ENCODE measurements at places on chromosomes 7 and 10.

DNA sequence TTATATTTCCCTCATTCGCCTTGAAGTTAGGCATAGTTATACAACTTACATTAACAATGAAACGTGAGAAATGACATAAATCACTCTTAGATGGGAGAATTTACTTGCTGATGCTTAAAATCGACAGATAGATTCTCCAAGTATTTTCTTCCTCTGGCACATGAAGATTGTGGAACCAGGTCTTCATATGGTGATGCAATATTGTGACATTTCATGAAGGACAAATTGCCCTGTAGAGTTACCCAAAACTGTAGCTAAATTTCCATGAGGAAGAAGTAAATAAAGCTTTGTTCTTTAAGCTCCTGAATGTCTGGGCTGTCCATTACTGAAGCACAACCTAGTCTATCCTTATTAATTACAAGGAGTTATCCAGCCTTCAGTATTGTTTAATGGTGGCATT, 353.1 kb downstream of the THSD7A start:
- DNase-seq: no peak

DNA sequence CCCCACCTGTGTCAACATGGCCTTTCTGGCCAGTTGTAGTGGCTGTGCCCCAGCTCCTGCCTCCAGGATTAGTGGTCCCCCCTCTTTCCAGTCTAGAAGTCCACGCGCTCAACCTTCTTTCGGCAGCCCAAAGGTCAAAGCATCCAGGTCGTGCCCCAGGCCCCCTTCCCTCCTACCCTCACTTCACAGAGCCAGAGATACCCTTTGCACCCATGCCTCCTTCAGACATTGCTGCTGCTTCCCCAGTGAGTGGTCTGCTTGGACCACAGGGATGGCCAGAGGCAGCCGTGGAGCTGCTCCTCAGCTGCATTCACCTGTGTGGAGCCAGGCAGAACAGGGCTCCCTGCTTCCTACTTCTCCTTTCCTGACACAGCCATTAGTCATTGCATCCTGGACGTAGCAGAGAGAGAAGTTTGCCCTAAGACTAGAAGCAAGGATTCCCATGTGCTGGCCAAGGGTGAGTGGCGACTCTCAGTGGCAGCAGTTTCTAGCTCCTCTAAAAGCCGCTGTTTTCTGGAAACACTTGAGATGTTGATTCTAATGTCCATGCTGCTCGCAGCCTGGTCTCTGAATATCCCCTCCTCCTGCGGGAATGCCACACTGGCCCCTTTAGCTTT, 243.1 kb upstream of the SHH start:
- no peak for DNase-seq

GRCh38 chr7:79337717-79338116, 115.8 kb downstream of the MAGI2 start:
- no peak for DNase-seq

- DNase-seq: no peak
Measured at GRCh38 chr7:69282946-69283345, 315.3 kb upstream of the AUTS2 start.

DNA sequence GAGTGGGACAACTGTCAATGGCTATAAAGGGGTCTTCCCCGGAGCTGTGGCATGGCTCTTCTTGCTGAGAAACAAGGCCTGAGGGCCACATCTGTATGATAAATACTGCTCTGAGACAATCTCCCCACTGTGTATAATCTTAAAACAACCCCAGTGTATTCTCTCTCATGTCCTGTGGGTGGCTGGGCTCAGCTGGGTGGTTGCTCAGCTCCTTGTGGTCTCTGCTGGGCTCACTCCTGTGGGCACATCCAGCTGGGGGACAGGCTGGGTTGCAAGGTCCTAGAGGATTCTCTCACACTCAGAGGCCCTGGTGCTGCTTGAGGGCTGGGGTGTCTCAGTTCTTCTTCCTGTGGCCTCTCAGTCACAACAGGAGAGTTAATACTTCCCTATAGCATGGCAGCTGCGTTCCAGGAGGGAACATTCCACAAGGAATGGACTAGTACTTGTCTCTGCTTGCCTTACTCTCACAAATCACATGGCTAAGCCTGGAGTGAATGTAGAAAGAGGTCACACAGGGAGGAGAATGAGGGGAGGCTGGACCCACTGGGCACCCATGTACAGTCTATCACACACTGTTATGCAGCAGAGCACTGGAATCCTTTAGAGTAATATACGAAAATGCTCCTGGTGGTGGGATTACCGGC, 4.5 kb upstream of the EEPD1 start:
- no peak for DNase-seq

GRCh38 chr7:71364551-71364950, 232.6 kb downstream of the GALNT17 start:
- DNase-seq: no peak

- DNase-seq: no peak
Measured at GRCh38 chr7:129649128-129649690, 37.7 kb downstream of the NRF1 start.

DNA sequence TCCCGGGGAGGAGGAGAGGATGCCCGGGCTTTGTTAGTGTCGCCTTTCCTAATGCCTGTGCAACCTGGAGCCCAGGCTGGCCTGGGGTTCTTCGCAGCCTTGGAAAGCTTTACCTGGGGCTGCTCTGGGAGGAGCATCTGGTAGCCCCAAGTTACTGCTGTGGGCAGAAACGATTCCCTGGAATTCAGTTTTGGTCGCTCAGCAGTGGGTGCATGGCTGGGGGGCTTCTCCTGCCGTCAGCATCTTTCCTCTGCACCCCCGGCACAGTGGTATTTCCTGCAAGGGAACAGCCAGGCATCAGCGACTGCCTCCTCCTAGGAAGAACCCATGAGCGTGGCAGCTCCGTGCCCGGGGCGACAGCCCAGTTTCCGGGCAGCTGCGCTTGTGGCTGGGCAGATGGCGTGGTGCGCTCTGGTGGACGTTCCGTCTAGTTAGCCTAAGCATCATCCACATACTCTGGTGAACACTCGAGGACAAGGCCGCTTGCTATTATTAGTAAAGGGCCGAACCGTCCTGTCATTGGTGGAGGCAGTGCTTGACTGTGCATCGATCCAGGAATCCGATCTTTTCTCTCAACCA, 107.0 kb upstream of the BTBD16 start:
- no peak for DNase-seq

DNA sequence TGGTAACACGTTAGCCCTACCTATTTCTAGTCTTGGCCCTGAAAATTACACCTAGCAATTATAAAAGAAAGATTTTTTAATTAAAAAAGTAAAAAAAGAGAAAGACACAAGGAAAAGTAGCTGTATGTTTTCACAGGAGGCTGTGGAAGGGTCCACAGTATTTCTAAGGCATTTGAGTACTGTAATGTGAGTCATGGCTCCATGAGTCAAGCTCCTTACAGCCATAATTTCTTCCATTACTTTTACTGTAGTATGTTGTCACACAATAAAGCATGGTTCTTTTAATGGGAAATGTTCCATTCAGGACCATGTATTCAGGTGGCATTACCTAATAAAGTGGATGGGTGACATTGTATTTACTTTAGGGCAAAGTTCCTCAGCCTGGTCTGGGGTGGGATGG, 113.4 kb downstream of the GPR37 start:
- no peak for DNase-seq

DNA sequence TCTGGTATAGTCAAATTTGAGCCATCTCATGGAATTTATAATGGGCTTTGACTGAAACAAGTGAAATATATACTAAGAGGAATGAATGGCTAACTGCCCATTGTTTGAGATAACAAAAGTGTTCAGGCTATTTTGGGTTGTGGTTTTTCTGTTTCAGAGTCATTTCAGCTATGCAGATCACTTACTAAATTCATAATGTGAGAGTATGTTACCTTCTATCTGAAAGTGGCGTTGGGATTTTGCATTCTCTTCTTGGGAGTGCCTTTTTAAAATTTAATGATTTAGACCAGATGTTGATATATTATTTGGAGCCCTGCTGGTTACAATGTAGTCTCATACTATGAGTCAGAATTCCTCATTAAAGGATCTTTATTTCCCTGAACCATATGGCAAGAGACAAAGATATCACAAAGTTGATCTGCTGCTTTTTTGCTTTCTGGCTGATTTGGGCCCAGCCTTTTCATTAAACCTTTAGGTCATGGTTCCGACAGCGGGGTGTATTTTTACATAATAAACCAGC, 10.4 kb downstream of the VCL start:
- no peak for DNase-seq

DNA sequence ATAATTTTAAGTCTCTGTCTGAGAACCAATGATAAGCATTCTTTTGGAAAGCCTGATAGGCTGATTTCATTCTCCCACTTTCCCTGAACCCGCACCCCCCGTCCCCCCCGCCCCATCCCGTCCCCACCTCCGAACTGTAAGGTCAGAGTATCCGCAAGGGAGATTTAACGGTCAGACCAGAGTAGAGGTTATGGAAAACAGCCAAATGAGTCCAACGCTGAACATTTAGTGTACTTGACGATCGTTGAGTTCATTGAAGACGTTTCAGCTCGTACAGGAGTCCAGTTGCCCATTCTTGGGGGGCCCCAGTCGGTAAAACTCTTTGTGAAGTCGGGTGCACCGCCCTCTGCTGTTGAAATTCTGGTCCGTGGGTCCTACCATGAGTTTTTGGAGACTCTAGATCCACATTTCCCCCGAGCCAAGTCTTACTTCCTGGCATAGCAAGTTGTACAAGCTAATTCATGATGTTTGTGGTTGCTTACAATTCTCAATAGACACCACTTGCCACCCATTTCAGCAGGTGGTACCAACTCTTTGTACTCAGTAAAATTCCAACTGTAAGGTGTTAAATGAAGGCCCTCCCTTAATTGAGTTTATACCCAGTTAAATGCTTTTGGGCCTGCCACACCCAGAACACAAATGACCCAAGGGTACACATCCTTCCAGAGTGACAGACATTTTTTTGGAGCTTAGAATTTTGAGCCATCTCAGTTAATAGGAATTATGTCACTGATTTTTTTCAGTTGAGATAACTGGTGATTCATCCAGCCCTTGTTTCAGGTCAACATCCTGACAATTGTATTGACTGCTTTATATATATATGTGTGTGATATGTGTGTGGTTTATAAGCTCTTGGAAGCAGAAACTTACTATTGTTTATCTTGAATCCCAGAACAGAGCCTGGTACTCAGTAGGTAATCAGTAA, 1.2 kb downstream of the MARCHF5 start:
- DNase-seq: no peak

- DNase-seq: no peak
Measured at GRCh38 chr10:49594594-49594993, 15.5 kb upstream of the SLC18A3 start.

GRCh38 chr10:8047452-8048280, 6.8 kb upstream of the GATA3 start:
- no peak for DNase-seq

DNA sequence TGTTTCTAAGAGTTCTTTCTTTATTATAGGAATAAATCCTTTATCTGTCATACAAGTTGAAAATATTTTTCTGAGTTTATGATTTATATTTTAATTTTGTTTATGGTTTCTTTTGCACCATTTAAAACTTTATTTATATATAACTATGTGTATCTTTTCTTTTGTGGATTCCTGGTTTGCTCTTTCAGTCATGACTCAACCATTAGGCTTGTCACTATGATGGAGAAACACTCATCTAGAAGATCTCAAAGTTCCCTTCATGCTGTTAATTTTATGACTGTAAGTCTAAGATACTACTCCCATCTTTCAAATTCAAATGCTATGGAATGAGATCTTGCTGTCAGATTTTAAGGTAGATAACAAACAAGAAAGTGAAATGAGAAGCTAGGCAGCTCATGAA, 199.5 kb downstream of the INHBA start:
- DNase-seq: no peak

GRCh38 chr7:28954471-28954870, 3.7 kb downstream of the TRIL start:
- DNase-seq: no peak

GRCh38 chr7:127978421-127978820, 52.8 kb downstream of the LRRC4 start:
- no peak for DNase-seq

DNA sequence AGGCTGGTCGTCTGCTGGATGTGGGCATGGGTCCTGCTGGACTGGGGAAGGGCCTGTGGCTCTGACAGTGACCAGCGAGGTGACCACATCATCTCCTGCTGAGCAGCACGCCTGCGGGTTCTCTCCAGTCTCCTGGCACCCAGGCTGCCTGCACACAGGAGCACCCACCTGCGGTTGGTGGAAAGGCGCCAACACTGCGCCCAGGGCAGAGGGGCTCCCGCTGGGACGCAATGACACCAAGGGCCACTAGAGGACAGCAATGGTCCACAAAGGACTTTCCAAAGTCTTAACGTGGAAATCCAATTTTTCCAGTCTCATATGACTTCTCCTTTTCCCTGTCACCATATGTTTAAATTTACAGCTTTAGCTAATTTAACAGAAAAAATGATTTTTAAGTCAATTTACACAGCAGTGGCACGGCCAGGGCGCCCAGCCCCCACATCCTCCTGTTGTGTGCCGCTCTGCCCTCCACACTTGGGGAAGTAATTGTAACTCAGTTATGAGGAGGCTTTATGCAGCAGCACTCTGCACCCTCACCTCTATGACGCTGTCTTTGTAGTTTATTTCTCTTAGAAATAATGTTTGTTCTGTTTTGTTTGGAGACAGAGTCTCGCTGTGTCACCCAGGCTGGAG, 38.1 kb downstream of the CFAP46 start:
- DNase-seq: no peak

- DNase-seq: no peak
Measured at GRCh38 chr7:6554848-6555247, 3.6 kb upstream of the GRID2IP start.
